ENCODE measurements at places on chromosomes 4 and X.
A peak's percentile ranks its signal among the peaks of the same experiment; 100 is the strongest.

DNA sequence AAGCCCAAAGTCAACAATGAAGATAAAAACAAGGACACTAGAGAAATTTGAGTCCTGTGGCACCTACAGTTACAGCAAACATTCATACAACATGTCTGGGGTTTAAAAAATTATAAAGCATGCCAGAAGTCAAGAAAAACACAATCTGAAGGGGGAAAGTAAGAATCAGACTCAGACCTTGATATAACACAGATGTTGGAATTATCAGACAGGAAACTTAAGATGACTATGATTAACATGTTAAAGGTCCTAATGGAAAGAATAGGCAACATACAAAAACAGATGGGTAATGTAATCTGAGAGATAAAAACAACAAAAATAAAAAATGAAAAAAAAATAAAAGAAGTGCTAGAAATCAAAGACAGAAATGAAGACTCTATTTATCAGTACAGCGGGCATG lies 446.5 kb downstream of the SPRY1 start:
- DNase-seq, result no peak

DNA sequence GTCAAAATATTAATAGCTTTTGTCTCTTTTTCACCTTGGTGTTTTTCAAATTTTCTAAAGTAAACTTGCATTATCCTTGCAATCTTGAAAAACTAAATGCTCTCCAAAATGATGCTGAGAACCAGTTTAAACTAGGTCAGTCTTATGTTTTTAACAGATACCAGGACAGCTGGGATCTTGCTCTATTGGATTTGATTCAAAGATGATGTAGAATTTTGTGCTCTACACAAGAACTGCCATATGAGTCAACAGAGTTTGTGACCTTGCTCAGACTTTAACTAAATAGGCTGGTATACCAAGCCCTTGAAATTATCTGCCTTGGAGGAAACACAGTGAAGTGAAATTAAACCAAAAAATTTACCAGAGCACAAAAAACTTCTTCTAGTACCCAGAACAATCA lies 991.1 kb downstream of the STPG2 start:
- DNase-seq, result no peak

GRCh38 chr4:107815158-107815557 lies 9.6 kb upstream of the SGMS2 start:
- DNase-seq, result no peak

DNA sequence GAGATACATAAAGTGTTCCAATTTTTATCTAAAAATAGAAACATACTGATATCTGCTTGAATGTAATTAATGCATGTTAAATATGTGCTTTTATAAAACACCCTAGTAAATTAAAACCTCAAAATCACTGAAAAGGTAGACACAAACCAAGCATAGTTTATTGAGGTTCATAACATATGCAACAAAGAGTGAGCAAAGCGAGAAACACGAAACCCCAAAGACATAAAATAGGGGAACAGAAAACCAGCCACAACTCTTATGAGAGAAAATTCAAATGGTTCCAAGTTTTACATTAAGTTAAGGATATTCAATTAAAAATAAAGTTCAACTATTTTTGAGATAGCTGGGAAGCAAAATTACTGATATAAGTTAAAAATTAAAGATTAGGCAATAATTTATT lies 336.4 kb upstream of the AGA start:
- DNase-seq, result no peak

- DNase-seq, result no peak
Observed at GRCh38 chr4:2792396-2792710, 532 bp upstream of the SH3BP2 start.

DNA sequence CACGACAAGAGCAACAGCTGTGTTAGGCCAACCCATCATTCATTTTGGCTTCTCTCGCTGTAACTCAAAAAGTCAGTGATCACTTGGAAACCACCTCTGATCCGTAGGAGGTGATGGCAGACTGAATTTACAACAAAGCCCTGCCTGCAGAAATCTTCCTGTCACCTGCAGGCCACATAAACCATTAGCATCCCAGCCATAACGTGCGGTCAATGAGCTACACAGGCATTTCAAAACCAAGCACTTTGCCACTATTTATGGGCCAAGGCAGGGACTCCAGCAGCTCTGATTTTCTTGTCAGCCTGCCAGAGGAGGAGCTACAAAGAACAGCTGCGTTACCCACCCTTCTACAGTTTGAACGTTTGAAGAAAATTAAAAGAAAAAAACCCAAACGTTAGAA lies 228.1 kb upstream of the PPARGC1A start:
- DNase-seq, result no peak

DNA sequence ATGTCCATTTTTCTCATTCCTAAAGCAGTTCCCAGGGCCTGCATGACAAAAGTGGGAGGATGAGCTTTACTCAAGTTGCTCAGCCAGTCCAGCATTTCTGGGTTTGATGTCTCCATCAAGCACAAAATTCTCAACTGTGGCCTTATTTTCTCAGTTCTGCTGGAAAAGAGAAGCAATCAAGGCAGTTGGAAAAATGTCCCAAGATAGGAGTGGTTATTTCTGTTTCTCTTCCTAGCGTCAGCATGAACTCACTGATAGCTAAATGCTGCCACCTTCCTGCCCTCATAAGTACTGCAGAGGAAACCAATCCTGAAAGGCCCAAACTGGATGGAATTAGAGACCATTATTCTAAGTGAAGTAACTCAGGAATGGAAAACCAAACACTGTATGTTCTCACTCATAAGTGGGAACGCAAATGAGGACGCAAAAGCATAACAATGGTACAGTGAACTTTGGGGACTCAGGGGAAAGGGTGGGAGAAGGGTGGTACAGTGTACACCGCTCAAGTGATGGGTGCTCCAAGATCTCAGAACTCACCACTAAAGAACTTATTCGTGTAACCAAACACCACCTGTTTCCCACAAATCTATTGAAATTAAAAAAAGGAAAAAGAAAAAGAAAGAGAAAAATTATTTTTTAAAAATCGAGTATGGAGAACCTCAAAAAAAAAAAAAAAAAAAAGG lies 29.6 kb downstream of the ADH7 start:
- DNase-seq, result peak; percentile 51

- DNase-seq, result no peak
Observed at GRCh38 chrX:41320393-41320792, 13.6 kb upstream of the DDX3X start.

- DNase-seq, result no peak
Observed at GRCh38 chrX:153381684-153382532, 19.2 kb downstream of the PNMA6E start.

DNA sequence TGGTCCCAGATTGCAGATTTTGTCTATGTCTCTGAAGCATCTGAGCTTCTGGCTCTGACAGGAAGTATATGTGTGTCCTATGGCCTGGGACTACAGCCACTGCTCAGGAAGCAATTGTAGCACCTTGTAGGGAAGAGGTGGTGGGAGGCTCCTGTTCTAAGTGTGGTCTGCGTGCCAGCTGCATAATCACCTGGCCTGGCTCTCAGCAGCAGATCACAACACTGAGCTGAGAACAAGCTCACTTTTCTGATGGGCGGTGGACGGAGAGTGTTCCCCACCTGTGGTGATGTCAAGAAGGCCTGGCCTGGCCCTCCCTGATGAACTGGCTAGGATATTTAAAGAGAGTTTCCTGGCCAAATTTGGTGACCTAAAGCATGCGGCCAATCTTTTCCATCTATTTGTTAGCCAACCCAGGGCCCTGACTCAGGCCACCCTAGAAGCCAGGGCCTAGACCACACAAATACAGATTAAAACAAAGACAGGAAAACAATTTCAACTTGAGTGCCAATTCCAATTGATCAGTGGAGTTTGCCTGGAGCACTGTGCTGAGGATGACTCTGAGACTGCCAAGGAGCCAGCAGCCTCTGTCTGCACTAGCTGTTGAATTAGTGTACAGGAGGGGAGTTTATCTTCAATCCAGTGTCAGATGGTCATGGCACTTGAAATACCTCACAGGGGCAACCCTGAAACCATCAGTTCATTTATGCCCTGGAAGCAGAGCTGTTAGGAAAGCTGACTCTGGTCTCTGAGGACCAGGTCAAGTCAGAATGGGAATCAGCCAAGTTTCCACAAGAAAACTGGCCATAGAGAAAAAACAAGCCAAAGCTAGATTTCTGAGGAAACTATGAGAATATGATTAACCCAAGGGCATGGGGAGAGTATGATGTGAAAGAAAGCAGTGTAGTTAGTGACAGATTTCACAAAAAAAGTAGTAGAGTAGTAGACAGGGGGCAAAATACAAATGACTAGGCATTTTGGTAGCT lies 47.4 kb downstream of the PRDM5 start:
- DNase-seq, result no peak

DNA sequence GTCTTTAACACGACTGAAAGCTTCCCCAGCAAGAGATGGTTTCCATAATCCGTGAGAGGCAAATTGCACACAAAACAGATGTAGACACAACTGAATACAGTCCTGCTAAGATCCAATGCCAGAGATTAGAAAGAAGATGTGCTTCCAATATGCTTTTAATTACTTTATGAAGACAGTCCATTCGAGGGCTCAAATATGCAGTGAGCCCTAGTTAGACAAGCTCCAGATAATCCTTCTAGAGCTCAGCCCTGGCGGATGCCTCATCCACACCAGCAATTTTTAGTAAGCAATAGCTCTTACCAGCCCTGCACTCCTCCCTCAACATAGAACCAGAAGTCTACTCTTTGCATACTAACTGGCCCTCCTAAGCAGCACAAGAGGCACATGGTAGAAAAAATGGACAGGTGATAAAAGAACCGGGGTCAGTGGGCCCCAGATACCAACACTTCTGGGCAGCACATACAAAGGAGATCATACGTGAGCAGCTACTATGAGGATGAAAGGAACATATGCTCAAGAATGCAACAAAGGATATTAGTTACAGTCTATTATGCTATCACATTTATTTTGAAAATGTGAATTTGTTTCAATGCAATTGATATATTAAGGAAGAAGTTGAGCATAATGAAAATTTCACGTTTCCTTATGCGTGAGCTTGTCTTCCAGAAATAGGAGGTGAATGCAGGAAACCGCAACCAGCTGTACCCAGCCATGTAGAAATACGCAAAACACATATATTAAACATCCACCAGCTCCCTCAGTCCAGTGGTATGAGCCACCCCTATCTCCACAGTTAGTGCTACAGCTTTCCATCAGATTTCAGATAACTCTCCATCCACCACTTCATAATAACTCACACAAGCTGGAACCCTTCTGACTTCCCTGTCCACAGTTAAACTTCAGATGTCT lies 34.3 kb downstream of the GPC4 start:
- DNase-seq, result no peak

DNA sequence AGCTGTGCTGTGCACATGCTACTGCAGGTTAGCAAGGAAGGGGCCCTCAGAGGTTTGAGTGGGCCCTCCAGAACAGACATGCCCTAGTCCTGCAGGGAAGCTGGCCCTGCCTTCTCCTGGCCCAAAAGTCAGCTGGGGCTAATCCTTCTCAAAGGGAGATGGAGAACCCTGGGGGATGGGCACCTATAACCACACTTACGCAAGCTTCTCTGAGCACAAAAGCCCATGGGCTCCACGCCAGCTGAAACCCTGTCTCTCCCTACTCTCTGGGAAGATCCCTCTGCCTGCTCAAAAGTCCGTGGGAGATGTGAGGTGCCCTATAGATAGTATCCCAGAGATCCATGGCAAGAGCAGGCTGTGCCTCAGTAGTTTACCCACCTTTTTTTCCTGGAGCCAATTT lies 58.9 kb upstream of the DKK2 start:
- DNase-seq, result no peak

DNA sequence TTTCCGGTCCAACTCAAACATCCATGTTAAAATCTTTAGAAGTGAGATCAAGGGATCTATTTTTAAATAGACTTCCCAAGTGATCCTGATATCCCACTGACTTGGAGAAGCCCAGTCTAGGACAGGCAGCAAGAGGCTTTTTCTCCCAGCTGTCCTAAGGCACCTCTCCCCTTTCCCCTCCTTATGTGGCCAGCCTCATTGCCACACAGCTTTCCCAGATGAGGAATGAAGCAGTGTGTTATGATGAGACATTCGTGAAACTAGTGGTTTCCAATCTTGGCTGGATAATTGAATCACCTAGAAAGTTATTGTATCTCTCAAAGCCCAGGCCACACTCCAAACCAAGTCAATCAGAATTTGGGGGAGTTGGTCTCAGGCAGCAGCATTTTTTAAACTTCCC lies 16.8 kb upstream of the HSD17B13 start:
- DNase-seq, result no peak

DNA sequence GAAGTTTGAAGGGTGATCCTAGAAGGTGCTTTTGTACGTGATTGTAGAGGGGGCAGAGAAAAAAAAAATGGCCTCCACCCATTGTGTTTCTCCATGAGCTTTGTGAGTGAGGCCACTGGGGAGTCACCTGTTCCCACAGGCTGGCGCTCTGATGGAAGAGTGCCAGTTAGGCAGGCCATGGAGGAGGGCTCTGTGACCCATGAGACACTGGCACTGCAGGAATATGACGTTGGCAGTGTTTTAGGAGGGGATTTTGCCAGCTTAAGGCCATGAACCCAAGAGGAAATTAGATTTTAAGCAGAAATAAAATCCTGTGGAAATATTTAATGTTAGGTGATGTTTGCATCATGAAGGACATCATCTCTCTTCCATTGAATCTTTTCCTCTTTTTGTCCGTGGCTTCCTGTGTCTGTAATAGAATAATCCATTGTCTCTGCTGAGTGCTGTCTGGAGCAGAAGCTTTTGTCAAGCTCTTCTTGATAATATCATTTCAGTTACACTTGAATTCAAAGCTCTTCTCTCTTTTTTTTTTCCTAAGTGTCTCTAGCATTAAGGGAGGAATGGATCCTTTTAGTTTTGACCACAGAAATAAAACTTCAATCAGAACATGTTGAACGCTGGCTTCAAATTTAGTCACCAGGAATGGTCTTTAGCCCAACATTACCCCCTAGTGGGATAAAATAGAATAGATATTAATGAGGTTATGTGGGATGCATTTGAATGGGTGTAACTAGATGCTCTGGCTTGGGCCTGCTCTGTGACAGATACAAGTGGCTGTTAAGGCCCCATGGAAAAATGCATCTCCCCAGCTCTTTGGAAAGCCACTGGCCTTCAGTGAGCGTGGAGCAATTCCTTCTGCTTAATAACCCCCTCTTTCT lies 41.0 kb upstream of the UCP1 start:
- no peak for DNase-seq

GRCh38 chr4:136818811-136819330 lies 713.4 kb downstream of the PCDH18 start:
- DNase-seq, result no peak

GRCh38 chrX:109623997-109624396 lies 975 bp downstream of the KCNE5 start:
- DNase-seq, result no peak

GRCh38 chrX:7316887-7317286 lies 168.9 kb upstream of the PUDP start:
- no peak for DNase-seq

GRCh38 chrX:42708222-42708621 lies 69.7 kb downstream of the PPP1R2C start:
- no peak for DNase-seq

- no peak for DNase-seq
Observed at GRCh38 chrX:16386126-16386525, 218.8 kb downstream of the MAGEB17 start.

DNA sequence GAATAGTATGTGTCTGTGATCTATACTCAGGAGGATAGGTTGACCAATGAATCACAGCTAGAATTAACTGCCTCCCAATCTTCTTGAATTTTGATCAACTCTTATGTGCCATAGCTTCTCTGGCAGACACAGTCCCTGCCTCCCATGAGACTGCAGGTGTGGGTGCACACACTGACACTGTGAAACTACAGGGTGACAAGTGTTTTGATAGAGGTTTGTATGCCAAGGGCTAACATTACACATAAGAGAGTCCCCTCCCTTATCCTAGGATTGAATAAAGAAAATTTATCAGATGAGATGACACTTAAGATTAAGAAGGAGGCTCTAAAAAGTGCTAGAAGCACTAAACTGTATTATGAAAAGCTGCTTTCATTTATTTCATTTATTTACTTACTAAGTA lies 218.4 kb upstream of the BMP3 start:
- no peak for DNase-seq

- no peak for DNase-seq
Observed at GRCh38 chrX:103637604-103638338, 9.0 kb downstream of the TCEAL1 start.

Measured in PC-9 (cell line).